ENCODE measurements at places on chromosomes 5 and 9.
A peak's percentile ranks its signal among the peaks of the same experiment; 100 is the strongest.

GRCh38 chr9:87445646-87446045 is 52.0 kb upstream of the DAPK1 start:
- no peak for DNase-seq

- DNase-seq = no peak
These were observed 22.5 kb upstream of the POMT1 start for GRCh38 chr9:131480258-131480657.

GRCh38 chr5:38011668-38012188 is 171.9 kb upstream of the GDNF start:
- DNase-seq = no peak

GRCh38 chr5:108079753-108080152 is 302.1 kb downstream of the FBXL17 start:
- DNase-seq = no peak

GRCh38 chr5:166649676-166650075 is 1641.8 kb upstream of the WWC1 start:
- DNase-seq = no peak

DNA sequence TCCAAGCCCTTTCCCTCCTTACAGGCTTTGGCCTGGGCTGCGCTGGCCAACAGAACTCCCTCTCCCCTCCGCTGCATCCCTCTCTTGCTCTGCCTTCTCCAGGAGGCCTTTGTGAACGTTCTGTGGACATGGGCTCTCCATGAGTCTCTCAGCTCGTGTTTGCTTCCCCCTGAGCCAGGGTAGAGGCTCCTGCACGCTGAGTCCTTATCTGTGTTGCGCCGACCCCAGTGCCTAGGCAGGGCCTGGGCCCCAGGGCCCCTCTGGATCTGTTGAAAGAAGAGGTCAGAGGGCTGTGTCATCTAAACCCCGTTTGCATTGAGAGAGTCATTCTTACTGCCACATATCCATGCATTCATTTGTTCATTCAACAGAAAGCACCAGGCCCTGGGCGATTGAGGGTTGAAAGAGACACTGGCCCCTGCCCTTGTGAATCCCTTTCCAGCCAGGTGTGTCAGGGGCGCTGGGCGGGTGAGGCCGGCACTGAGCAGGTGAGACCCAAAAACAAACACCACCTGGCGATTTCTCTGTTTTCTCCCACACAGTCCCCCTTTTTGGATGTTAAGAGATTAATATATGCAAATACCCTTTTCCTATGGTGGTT is 111.2 kb upstream of the IER5L start:
- DNase-seq = no peak

- no peak for DNase-seq
These were observed 127.1 kb upstream of the GLRA1 start for GRCh38 chr5:152051499-152052454.

DNA sequence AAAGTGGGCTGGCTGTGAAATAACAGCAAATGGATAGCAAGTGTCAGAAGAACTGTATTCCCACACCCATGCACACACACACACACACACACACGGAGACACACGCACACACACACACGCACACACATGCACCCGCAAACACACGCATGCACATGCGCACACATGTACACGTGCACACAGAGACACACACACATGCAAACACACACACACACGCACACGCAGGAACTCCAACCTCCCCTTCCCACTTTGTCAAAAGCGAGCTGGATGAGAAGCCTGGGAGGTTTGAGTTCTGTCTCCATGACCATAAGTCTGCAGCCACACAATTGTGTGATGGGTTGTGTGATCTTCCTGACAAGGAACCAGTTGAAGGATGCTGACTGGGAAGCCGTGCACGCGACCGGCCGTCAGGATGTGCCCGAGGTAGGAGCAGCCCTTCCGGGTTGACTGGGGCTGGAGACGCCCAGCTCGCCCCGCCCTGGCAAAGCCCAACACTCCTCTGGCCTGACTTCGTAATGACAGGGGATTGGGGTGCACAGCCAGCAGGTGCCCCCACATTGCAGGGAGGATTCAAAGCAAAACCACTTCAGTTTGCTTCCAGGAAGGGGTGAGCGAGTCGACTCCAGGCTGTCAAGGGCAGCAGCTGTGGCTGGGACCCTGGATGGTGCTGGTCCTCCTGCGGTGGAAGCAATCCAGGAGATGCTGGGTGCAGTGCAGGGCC is 29.3 kb upstream of the NKD2 start:
- DNase-seq = no peak

- DNase-seq = no peak
These were observed 898.5 kb upstream of the SEMA6A start for GRCh38 chr5:117473165-117473564.

DNA sequence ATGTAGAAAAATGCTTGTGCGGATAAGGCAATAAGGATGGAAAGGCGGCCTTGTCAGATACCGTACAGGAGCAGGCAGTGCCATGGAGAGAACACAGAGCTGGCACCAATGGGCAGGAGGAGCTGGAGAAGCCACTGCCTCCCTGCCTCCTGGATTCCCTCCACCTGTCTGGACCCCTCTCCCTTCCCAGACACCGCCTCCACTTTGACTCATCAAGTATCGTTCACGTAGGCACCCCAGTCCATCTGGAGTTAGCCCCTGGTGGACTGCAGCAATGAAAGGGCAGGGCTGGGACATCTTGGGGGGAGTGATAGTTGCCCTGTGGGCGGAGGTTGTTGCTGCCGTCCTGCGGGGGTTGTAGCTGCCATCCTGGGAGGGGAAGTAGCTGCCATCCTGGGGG is 232.0 kb downstream of the ROR2 start:
- DNase-seq = no peak

- DNase-seq = peak; percentile 28
These were observed 269.1 kb downstream of the FANCC start for GRCh38 chr9:95048225-95049087.

DNA sequence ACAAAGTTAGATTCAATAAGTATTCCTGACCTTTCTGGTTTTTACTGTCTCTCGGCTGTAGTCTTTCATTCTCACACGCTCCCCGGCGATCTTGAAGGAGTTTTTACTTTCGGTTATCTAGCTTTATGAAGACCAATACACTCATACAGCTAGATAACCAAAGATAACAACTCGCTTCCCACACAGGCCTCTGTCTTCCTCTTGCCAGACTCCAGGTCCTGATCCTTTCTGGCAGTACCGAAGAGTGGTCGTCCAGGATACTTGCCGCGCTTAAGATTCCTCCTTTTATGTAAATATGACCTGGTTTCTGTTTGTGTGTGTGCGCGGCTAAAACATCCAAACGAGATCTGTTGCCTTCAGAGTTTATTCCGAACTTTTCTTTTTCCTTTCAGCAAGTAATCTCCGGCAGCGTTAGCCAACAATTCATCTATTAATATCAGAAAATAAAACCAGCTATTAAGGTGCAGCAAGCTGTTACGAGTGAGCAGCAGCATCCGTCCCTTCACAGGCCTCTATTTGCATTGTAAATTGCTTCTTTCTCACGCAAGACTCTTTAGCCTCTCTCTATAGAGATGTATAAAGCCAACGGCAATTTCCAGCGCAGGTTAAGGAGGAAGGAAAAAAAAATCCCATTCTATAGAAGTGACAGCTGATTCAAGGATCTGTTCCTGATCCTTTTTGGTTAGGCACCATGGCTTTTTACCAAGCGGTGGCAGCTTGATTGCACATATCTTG is 216.1 kb downstream of the MEF2C start:
- no peak for DNase-seq

DNA sequence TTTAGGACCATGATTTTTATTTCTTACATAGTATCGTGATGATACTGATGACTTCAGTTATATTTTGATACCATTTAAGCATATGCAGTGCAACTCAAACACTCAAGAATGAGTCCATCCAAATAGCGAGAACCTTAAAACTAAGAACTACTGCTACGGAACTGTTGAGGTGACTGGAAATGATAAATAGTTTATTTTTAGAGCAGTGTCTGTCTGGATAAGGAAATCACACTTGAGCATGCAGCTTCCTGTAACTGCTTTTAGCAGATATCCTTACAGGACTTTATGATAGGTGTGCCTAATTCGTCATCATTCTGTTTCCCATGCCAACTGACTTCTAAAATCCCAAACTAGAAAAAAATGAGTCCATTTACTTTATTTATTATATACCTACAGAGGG is 85.5 kb downstream of the ADGRV1 start:
- no peak for DNase-seq

- DNase-seq = no peak
These were observed 3.5 kb downstream of the SHB start for GRCh38 chr9:38065369-38066075.

GRCh38 chr9:11946531-11946930 is 746.7 kb upstream of the TYRP1 start:
- no peak for DNase-seq

DNA sequence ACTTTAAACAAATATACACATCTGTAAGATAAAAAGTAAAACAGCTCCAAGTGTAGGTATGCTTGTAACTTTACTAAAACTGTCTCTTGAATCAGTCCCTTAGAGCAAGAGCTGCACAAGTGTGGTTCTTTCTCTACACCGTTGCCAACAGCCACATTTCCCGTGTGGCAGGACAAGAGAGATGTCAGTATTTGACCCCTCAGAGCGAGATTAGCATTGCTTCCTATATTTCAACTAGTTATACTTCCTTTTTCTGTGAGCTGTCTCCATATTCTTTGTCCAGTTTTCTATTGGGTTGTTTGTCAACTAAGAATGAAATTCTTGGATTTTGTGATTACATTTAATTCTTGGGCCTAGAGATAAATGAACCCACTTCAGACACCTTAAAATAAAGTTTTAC is 8.0 kb downstream of the PLIN2 start:
- DNase-seq = no peak

- no peak for DNase-seq
These were observed 127.9 kb downstream of the ADAMTS2 start for GRCh38 chr5:179217356-179217755.

GRCh38 chr5:59275510-59276324 is 617.8 kb downstream of the PDE4D start:
- DNase-seq = no peak

GRCh38 chr9:86667307-86667706 is 280.0 kb downstream of the GAS1 start:
- DNase-seq = no peak

GRCh38 chr9:134858051-134858841 is 22.4 kb upstream of the FCN2 start:
- DNase-seq = no peak

- DNase-seq = no peak
These were observed 1.3 kb downstream of the RAI14 start for GRCh38 chr5:34657274-34657921.

- no peak for DNase-seq
These were observed 139.0 kb upstream of the ITGA1 start for GRCh38 chr5:52648726-52649125.

- DNase-seq = no peak
These were observed 11.3 kb downstream of the STOM start for GRCh38 chr9:121358751-121359150.

- no peak for DNase-seq
These were observed 2.5 kb upstream of the ISL1 start for GRCh38 chr5:51380603-51381207.

DNA sequence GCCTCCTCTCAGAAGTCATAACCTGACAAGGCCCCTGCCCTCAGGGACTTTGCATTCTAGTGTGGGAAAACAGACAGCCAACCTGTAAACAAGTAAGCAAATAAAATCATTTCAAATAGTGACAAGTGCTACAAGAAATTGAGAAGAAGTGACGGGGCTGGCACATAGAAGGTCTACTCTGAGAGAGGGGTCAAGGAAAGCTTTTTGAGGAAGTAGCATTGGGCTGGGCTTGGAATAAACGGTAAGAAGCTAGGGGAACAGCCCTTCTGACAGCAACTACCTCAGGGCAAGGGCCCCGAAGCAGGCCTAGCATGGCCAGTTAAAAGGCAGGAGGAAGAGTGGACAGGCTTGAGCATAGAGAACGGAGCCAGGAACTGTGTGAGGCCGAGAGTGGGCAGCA is 4.8 kb upstream of the SLC2A8 start:
- DNase-seq = no peak

DNA sequence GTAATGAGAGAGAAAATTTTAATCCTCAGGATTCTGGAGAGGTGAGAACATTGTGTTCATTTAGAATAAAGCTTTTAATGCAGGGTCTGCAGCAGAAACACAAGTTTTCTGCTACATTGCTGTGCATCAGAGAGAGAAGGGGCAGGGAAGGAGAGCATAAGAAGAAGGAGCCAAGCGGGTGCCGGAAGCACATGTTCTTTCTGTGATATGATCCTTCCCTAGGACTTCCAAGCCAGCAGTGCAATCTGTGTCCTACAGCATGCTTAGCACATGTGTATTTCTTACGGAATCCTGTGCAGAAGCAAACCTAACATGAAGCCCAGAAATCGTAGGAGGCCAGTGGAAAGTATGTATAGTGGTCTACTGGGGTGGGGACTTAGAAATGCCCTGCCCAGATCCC is 458.3 kb upstream of the BRINP1 start:
- no peak for DNase-seq

- no peak for DNase-seq
These were observed 40.1 kb downstream of the MLLT3 start for GRCh38 chr9:20582150-20582549.

- no peak for DNase-seq
These were observed 2.0 kb upstream of the TNFAIP8 start for GRCh38 chr5:119353686-119354366.

DNA sequence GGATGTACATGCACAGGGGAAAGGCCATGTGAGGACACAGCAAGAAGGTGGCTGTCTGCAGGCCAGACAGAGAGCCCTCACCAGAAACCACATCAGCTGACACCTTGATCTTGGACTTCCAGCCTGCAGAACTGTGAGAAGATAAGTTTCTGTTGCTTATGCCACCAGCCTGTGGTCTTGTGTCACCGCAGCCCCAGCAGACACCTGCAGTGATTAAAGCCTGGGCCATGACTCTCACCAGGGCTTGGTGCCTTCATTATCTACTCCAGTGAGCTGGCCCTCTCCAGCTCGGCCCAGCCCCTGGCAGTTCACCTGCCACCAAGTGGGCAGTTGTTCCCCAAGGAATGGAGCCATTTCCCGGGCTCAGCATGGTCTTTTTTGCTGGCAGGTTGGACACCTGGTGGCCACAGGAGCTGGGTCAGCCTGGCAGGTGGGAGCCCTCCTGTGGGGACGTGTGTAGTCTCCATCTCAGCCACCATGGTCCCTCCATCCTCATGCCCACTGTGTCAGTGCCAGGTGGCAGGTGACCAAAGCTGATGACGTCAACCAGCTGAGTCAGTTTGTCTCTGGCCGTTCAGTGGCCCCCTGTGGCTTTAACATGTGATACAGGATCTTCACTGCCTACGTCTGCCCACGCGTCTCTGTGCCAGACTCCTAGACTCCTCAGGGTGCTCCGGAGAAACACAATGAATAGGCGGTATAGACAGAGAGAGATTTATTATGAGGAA is 99.9 kb upstream of the PPP1R26 start:
- no peak for DNase-seq

DNA sequence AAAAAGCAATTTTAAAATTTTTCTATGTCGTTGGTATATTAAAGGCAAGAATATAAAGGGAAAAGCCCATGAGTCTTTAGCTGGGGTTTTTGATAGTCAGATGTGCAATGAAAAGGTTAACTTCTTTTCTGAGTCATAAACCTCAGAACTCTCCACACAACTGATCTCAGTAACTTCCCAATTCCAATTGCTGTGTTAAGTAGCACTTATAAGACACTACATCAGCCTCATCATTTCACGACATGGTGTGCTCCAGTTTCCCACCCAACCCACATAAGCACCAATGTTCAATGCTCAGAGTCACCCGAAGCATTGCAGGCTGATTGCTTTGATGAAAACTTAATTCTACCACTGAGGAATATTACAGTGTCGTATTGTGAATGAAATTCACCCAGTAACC is 155.8 kb downstream of the TSSK1B start:
- DNase-seq = no peak
